ENCODE measurements at places on chromosomes 11 and 22. TPM values are rescaled to one million over a fixed set of nuclear protein-coding genes. Genes with fewer than 3 reads are reported as not detected.

DNA sequence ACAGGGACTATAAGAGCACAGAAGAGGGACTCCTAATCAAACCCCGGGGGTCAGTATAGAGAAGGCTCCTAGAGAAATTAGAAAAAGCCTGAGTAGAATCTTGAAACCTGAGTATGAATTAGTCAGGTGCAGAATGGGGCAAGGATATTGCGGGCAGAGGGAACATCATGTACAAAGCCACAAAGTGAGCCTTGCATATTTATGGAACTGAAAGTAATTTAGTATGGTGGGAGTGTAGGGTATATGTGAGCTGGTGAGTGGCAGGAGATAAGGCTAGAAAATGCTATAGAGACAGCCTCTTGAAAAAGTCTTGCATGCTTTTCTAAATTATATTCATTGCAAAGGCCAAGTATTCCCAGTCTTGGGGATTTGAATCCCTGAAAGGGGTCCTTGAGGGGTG is 93.7 kb downstream of the STIM1 start:
- H3K4me1 ChIP-seq: peaks cover 39% of the 10 kb centered on the region
- no peak for DNase-seq
- H3K27me3 ChIP-seq: no peaks in the 10 kb centered on the region

- H3K27me3 ChIP-seq: no peaks in the 10 kb centered on the region
- H3K4me1 ChIP-seq: no peaks in the 10 kb centered on the region
- DNase-seq: no peak
- H3K27ac ChIP-seq: no peak overlapping the region
These were observed 20.9 kb upstream of the SLC25A1 start for GRCh38 chr22:19199479-19199878.

The SNX32 gene
- 0.96 TPM for total RNA-seq

DNA sequence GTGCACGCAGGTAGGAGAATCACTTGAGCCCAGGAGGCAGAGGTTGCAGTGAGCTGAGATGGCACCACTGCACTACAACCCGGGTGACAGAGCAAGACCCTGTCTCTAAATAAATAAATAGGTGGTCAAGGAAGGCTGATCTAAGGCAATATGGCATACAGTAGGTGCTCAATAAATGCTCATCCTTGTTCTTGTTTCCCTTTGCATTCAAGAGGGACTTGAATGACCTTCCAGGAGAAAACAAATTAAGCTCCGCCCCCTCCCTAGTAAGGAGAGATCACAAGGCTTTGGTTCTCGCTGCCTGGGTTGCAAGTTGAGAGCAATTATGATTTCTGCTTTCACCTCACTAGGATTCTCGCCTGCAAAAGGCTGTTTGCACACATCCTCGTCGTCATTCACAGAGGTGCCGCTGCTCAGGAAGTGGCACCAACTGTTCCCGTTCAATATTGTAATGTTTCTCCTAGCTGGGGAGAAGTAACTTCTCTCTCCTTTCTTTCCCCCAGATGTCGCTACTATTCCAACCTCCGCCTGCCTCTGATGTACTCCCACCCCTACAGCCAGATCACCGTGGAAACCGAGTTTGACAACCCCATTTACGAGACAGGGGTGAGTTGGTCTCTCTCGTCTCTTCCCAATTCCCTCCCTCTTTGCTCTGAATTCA is 51.8 kb upstream of the ASPHD2 start:
- H3K36me3 ChIP-seq: no peaks in the 10 kb centered on the region
- H3K4me3 ChIP-seq: no peak overlapping the region
- H3K27ac ChIP-seq: no peak overlapping the region
- no peaks in the 10 kb centered on the region for H3K4me1 ChIP-seq
- no peak for DNase-seq
- no peaks in the 10 kb centered on the region for H3K27me3 ChIP-seq

- no peaks in the 10 kb centered on the region for H3K27me3 ChIP-seq
- H3K4me1 ChIP-seq: no peaks in the 10 kb centered on the region
- no peaks in the 10 kb centered on the region for H3K36me3 ChIP-seq
- DNase-seq: no peak
- H3K4me3 ChIP-seq: no peak overlapping the region
These were observed 381.4 kb downstream of the BRD1 start for GRCh38 chr22:49446145-49446758.

The NLRP14 gene
- total RNA-seq: 0.24 TPM

GRCh38 chr11:45805305-45806071 is 539 bp downstream of the SLC35C1 start:
- peaks cover 11% of the 10 kb centered on the region for H3K4me1 ChIP-seq
- peak overlapping the region; percentile 70 for H3K4me3 ChIP-seq
- H3K36me3 ChIP-seq: no peaks in the 10 kb centered on the region
- no peaks in the 10 kb centered on the region for H3K27me3 ChIP-seq

The EIF3L gene
- 1,055 TPM for total RNA-seq

DNA sequence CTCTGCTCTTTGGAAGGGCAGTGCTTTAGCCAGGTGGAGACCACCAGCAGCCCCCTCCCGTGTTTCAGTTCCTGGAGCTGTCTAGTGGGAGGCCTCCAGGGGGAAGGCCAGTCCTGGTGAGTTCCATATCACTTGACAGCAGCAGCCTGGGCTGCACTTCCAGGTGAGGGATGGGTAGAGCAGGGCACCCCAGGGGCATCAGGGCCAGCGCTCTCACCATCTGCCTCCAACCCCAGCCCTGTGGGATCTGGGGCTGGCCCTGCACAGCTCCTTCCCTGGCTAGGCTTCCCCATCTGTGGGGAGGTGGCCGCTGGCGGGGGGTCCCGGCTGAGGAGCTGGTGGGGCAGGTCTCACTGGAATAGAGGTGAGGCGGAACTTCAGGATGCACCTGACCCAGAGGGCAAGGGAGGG is 60.5 kb downstream of the MORC2 start:
- no peaks in the 10 kb centered on the region for H3K36me3 ChIP-seq
- no peak overlapping the region for H3K27ac ChIP-seq
- H3K4me1 ChIP-seq: no peaks in the 10 kb centered on the region
- no peaks in the 10 kb centered on the region for H3K27me3 ChIP-seq

- H3K27me3 ChIP-seq: no peaks in the 10 kb centered on the region
- no peak for DNase-seq
- H3K36me3 ChIP-seq: no peaks in the 10 kb centered on the region
- H3K27ac ChIP-seq: no peak overlapping the region
These were observed 503.8 kb upstream of the CCDC179 start for GRCh38 chr11:23364076-23364475.

- H3K36me3 ChIP-seq: no peaks in the 10 kb centered on the region
- H3K27me3 ChIP-seq: no peaks in the 10 kb centered on the region
- no peak overlapping the region for H3K4me3 ChIP-seq
These were observed 27.6 kb downstream of the USH1C start for GRCh38 chr11:17516551-17517150.

The GNAZ gene
- total RNA-seq: 19.9 TPM

- H3K4me3 ChIP-seq: no peak overlapping the region
- H3K27ac ChIP-seq: no peak overlapping the region
- no peaks in the 10 kb centered on the region for H3K27me3 ChIP-seq
These were observed 82.0 kb upstream of the TOP3B start for GRCh38 chr22:22064580-22064979.

The GRAP2 gene
- 0.71 TPM for total RNA-seq

- H3K4me3 ChIP-seq: no peak overlapping the region
- no peaks in the 10 kb centered on the region for H3K36me3 ChIP-seq
- H3K4me1 ChIP-seq: peaks cover 3% of the 10 kb centered on the region
- no peak for DNase-seq
- H3K27me3 ChIP-seq: no peaks in the 10 kb centered on the region
These were observed 43.8 kb upstream of the NECTIN1 start for GRCh38 chr11:119772641-119773415.

DNA sequence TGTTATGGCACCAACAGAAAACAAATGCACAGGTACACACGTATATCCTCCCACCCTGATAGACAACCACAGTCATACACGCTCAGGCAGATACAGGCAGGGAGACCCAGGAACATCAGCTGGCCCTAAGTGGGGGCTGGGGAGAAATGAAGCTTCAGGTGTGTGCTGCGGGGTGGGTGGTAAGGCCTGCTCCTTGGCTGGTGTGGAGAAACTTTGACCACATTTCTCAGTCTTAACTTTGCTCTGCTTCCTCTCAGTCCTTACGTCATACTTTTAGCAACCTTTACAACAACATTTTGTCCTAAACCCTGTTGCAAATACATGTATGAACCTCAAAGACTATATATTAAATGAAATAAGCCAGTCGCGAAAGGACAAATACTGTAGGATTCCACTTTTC is 6.7 kb upstream of the ANAPC15 start:
- DNase-seq: no peak
- H3K4me1 ChIP-seq: no peaks in the 10 kb centered on the region
- H3K4me3 ChIP-seq: no peak overlapping the region
- H3K27me3 ChIP-seq: no peaks in the 10 kb centered on the region
- no peaks in the 10 kb centered on the region for H3K36me3 ChIP-seq

GRCh38 chr11:113401718-113402117 is 14.1 kb downstream of the ANKK1 start:
- H3K36me3 ChIP-seq: no peaks in the 10 kb centered on the region
- no peaks in the 10 kb centered on the region for H3K27me3 ChIP-seq
- no peak overlapping the region for H3K27ac ChIP-seq
- no peak overlapping the region for H3K4me3 ChIP-seq

DNA sequence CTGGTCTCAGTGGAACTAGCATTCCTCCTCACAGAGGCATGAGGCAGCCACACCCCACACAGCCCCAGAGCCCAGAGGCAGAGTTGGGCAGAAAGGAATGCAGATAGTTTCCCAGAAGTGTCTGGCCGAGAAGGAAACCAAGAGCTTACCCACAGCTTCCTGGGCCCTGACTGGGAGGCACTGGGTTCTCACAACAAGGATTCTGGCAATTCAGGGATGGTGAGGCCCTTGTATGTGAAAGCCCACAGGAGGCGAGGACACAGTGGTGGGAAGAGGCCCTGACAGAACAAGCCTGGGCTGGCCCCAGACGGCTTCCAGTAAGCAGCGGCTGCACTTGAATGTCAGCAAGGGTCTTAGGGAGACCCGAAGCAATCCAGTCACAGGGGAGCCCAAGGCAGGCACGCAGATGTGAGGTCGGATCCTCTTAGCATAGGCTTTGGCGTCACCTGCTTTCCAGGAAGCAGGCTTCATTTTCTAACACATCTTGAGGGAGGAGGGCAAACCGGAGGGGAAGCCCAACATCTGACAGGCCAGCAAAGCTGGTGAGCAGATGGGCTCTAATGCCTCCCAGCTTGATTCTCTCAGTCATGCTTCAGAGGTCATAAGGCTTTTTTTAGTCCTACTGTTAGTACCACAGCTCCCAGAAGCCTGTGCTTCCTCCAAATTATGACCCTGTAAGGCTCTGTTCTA is 78.3 kb upstream of the AKIP1 start:
- H3K4me3 ChIP-seq: no peak overlapping the region
- H3K36me3 ChIP-seq: no peaks in the 10 kb centered on the region
- DNase-seq: no peak
- peaks cover 13% of the 10 kb centered on the region for H3K4me1 ChIP-seq

GRCh38 chr11:129702410-129703398 is 112.9 kb upstream of the TMEM45B start:
- H3K27ac ChIP-seq: no peak overlapping the region
- no peaks in the 10 kb centered on the region for H3K36me3 ChIP-seq
- DNase-seq: no peak
- H3K4me3 ChIP-seq: no peak overlapping the region

GRCh38 chr11:123381817-123382554 is 48.1 kb upstream of the GRAMD1B start:
- no peaks in the 10 kb centered on the region for H3K27me3 ChIP-seq
- H3K4me1 ChIP-seq: no peaks in the 10 kb centered on the region
- H3K36me3 ChIP-seq: no peaks in the 10 kb centered on the region
- H3K4me3 ChIP-seq: no peak overlapping the region
- DNase-seq: no peak
- no peak overlapping the region for H3K27ac ChIP-seq

GRCh38 chr11:2779499-2779980 is 79.7 kb upstream of the KCNQ1OT1 start:
- peaks cover 44% of the 10 kb centered on the region for H3K4me1 ChIP-seq
- H3K27me3 ChIP-seq: no peaks in the 10 kb centered on the region
- peak overlapping the region; percentile 84 for H3K27ac ChIP-seq
- peak; percentile 55 for DNase-seq
- H3K36me3 ChIP-seq: no peaks in the 10 kb centered on the region

DNA sequence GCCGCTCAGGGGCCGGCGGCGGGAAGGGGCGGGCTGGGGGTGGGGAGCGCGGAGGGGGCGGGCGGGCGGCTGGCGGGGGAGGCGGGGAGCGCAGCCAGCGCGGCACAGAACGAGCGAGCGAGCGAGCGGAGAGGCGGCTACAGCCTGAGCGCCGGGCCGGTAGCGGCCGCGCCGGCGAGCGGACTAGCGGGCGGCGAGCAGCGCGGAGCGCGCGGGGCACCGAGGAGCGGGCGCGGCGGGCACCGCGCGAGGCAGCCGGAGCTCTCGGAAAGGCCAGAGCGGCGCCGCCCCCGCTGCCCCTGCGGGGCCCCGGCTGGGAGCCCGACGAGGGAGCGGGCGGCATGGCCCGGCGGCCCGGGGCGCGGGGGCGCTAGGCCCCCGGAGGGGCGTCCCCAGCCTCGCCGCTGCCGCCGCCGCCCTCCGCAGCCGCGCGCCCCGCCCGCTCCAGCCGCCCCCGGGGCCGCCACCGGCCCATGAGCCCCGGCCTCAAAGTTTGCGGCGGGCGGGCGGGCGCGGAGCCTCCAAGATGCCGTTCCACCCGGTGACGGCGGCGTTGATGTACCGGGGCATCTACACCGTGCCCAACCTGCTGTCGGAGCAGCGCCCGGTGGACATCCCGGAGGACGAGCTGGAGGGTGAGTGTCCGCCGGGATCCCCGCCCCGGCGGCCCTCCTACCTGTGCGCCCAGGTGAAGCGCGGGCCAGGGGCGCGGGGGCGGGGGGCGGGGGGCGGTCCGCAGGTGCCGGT is at the start of gene CABP7:
Gene CABP7, plus strand, starts transcription at position 105 of the 747 bp plus-strand sequence. Its CDS starts 422 bp downstream, at position 527.
- no peaks in the 10 kb centered on the region for H3K36me3 ChIP-seq
- no peaks in the 10 kb centered on the region for H3K27me3 ChIP-seq
- no peak for DNase-seq
- no peak within 1 kb of the TSS for H3K27ac ChIP-seq
- H3K4me1 ChIP-seq: no peaks in the 10 kb centered on the region

DNA sequence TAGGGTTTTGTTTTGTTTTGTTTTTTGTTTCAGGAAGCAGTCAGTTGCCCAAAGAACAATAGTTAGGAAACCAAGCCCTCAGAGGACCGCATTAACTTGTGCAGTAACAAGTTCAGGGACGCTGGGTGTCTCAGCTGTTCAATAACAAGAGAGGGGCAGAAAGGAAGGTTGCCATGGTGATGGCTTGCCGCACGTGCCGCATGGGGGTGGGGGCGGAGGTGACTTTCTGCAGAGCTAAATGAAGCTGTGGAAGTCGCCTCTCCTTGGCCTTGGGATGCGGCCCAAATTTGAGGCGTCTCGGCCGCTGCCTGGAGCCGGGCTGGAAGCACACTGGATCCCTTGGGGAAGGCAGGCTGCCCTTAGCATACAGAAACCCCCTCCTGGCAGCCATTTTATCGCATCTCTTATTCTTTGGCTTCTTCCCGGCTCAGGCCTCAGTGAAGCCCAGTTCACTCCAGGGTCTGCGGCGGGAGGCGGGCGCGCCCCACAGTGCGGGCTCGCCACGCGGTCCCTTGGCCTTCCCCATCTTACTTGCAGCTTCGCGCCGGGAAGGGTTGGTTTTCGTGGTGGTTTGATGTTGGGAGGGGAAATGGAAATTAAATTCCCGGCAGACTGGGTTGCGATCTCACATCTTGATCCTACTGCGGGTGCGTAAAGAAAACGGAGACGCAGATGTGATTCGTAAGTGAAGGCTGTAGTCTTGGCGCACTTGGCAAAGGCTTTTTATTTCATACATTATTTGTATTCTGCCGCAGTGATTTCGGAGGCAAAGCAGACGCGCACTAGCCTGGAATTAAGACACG is 94.3 kb downstream of the SLC17A6 start:
- H3K27ac ChIP-seq: no peak overlapping the region
- no peaks in the 10 kb centered on the region for H3K36me3 ChIP-seq
- H3K4me3 ChIP-seq: peak overlapping the region; percentile 34

The TSSK2 gene
- total RNA-seq: not detected

GRCh38 chr11:67048515-67049130 is 8.0 kb upstream of the RHOD start:
- DNase-seq: no peak
- H3K27ac ChIP-seq: no peak overlapping the region
- no peaks in the 10 kb centered on the region for H3K4me1 ChIP-seq
- H3K36me3 ChIP-seq: no peaks in the 10 kb centered on the region
- H3K4me3 ChIP-seq: no peak overlapping the region

The OR51B4 gene
- 0.63 TPM for total RNA-seq

All from ovary (tissue), 10 donors.